ENCODE measurements at places on chromosomes 4 and X.
A peak's percentile ranks its signal among the peaks of the same experiment; 100 is the strongest.

- DNase-seq, result peak; percentile 44
Measured at GRCh38 chrX:65926095-65927019, 113.5 kb downstream of the VSIG4 start.

DNA sequence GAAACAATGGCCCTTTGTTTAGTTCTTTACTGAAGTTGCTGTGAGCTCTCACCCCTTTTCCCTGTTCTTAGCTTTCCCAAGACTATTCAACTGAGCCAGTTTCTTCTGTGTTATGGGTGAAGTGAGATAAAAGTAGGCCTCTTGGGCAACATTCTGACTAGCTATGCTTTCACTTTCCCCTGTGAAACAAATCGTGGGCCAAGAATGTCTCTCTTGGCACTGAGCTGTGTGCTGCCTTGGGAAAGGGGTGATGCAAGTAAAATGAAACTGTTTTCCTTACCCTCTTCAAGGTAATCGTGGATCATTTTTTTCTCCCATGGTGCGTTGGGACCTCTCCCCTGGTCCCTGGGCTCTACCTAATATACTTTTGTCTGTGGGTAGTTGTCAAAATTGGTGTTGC is 653.9 kb upstream of the MAGEB2 start:
- no peak for DNase-seq

GRCh38 chrX:51641421-51642021 is 22.8 kb upstream of the CENPVL3 start:
- DNase-seq, result peak; percentile 2

DNA sequence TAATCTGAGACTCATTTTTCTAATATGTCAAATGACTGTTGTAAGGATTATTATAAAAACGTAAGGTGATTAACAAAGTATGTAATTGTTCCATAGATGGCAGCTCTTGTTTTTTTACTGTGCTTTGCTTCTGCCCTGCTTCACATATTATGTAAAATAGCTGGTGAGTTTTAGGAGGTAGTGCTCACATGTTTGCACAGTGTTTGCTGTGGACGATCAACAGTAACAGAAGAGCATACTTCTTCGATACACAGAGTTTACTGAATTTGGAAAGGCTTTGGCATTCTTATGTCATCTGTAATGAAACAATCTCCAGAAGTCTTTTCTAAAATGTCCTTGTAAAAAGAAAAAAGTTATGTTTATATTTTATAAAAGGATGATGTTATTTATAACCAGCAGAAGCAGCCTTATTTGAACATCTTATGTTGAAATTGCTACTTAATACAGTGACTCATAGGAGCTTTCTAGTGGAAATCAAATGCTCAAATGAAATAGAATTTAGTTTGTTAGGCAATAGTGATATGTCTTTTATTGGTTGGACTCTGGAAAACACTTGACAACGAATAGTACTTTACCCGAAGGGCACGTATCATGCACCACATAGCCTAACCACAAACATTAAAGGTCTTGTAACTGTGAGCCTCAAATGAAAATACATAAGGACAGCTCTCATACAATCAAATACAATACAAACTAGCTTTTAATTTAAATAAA is 1.9 kb upstream of the MTTP start:
- no peak for DNase-seq

Data from inflammatory macrophage treated with lipopolysaccharide for 1 hour (primary cell).